HTR-8/SVneo (cell line): ENCODE measurements at places on chromosomes 1 and 21.

GRCh38 chr1:146020058-146021049 is 1.2 kb downstream of the HJV start:
- DNase-seq: no peak

DNA sequence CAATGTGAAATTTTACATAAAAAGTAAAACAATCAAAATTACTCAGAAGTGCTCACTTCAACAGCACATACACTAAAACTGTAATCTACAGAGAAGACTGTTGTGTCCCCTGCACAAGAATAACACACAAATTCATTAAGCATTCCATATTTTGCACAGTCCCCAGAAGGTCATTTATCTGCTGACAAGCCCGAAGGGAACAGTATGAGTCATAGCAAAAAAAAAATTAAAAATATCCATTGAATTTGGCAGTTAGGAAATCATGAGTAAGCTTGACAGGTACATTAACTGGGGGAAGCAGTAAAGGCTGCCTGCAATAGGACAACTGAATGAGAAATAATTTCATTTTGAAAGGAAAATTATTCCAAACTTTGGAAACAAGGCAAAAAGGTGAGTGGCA is 3.3 kb upstream of the CACYBP start:
- no peak for DNase-seq

DNA sequence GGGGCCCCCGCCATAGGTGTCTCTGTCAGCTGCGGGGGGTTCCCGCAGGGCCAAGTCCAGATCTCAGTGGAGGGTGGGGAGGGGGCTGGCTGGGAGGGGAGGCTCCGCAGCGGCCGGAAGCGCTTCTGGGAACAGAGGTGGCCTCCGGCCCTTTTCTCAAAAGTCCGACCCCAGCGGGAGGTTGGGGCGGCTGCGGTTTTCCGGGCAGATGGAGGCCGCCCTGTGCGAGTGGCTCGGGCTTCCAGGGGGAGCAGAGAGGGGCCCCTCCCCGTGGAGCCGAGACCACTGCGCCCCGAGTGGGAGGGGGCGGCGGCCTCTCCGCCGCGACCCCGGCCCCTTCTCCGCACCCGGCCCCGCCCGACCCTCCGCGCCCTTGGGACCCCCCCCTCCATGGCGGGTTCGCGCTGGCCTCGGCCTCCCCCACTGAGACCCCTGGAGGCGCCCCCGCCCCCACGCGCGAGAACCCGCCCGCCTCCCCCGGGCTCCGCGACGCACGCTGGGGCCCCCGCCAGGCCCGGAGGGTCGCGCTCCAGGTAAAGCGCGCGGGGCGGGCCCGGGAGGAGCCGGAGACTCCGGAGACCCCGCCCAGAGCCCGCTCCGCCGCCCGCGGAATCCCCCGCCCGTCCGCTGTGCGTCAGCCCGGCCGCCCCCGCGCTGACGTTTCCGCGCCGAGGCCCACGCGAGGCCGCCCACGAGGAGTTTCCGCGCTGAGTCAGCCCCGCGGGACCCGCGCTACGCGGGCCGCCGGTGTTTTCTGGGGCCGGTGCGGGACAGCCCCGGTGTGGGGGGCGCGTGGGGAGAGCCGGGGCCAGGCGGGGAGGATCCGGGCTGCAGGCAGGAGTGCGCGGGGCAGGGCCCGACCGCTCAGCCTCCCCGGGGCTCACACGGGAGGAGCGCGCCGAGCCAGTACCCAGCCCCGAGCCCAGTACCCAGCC is 5.2 kb downstream of the TNFRSF18 start:
- peak; percentile 45 for DNase-seq

DNA sequence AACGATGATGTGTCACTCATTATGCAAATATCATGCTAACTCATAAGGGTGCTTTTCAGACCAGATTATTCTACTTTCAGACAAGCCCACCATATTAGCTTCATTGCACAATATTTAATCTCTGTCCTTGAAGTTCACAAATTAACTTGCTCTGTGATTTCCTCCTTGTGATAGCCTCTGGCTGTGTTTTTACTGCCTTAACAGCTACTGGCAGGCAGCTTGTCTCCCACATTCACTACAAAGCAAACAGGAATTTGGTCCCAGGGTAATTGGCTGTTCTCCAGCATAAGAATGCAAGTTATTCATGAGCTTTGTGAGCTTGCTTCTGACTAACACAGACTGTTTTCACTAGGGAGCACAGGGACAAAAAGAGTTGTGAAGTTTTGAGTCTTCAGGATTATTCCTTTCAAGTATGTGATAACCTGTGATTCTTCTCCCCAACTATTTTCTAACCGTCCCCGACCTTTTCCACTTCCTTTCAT is 87.9 kb upstream of the HMCN1 start:
- peak; percentile 82 for DNase-seq

DNA sequence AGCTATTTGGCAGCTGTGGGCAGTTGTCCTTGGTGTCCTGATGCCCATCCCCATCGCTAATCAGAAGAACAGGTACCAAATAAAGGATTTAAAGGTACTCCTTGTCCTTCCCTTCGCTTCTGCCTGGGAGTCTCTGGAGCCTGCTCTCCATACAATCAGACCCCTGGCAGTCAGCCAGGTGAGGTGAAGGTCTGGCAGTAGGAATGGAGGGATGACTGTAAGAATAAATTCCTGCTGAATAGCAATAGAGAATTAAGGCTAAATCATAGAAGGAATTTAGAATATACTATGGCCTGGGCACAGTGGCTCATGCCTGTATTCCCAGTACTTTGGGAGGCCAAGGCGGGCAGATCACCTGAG is 9.2 kb downstream of the THBS3 start:
- no peak for DNase-seq

DNA sequence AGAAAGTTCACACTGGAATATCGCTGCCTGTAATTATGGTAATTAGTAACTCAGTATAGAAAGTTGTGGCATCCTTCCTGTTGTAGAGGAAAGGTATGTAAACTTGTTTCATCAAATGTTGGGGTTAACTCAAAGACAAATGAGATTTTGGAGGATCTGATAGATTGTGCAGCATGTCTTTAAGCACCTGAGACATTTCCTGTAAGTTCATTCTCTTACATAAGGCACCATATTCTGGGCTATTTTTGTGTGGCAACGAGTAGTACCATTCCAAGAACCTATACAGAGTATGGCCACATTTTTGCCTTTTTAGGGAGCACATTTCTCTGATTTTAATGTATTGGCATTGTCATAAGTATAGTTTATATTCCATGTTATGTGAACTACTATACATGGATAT is 88.8 kb downstream of the CDC14A start:
- no peak for DNase-seq
